ENCODE measurements at places on chromosomes 6 and 20.

- DNase-seq: no peak
Observed at GRCh38 chr20:35311409-35311808, 19.2 kb upstream of the FAM83C start.

- DNase-seq: no peak
Observed at GRCh38 chr20:37298190-37298939, 8.9 kb downstream of the MANBAL start.

- no peak for DNase-seq
Observed at GRCh38 chr20:50203951-50204937, 13.6 kb downstream of the CEBPB start.

GRCh38 chr6:154611847-154612246 is 101.4 kb upstream of the CNKSR3 start:
- DNase-seq: no peak

- peak; percentile 30 for DNase-seq
Observed at GRCh38 chr6:149060300-149060984, 257.1 kb upstream of the TAB2 start.
